ENCODE measurements at places on chromosomes 5 and 9.
A peak's percentile ranks its signal among the peaks of the same experiment; 100 is the strongest.

DNA sequence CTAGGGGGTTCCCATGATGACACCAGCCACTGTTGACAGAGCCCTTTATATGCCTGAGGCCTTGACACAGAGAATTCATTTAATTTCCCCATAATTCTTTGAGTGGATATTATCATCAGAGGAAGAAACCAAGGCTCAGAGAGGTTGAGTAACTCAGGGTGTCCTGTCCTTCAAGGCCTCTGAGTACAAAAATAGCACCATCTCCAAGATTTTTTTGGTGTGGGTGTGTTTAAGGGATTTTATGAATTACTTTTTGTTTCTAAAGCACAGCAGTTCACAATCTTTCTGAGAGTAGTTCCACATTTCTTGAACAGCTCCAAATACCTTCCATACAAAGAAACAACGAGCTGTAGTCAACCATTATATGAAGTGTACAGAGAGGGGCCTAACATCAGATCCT lies 6.2 kb upstream of the GSN start:
- DNase-seq: no peak

GRCh38 chr5:98934546-98934945 lies 5.7 kb upstream of the CHD1 start:
- DNase-seq: peak; percentile 79

DNA sequence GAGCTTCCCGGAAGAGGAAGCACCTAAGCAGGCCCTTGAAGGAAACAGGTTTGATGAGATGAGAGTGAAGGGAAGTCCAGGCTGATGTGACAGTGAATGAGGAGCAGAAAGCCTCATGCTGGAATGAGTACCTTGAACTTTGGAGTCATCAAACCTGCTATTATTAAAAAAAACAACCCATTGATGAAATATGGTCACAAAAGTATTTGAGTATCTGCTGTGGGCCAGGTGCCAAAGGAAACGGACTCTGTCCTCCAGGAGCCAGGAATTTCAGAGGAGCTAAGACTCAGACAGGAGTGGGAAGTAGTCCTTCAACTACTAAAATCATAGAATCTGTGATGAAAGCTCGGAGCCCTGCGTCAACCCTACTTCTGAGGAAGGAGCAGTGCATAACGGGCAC lies 11.9 kb downstream of the HAND1 start:
- DNase-seq: no peak

- DNase-seq: no peak
These were observed 195.0 kb downstream of the ADAMTSL1 start for GRCh38 chr9:18668944-18669343.

DNA sequence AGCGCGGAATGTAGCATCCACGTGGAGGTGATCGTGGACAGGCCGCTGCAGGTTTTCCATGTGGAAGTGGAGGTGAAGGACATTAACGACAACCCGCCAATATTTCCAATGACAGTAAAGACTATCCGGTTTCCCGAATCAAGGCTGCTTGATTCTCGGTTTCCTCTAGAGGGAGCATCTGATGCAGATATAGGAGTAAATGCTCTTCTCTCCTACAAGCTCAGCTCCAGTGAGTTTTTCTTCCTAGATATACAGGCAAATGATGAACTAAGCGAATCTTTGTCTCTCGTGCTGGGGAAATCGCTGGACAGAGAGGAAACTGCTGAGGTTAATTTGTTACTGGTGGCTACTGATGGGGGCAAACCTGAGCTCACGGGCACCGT lies 598 bp downstream of the PCDHA2 start:
- DNase-seq: peak; percentile 26

DNA sequence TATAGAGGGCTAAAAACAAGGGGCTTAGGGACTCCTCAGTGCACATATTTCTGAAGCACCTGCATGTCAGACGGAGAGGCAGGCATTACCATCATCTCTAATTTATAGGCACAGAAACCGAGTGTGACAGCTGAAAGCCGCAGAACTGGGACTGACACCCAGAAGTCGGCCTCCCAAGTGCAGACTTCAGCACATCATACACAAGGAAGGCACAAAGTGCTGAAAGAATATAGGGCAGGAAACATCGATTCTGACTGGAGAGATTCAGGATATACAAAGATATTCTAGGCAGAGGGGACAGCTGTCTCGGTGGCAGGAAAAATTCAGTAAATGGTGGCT lies 11.2 kb downstream of the MRPS27 start:
- no peak for DNase-seq

- no peak for DNase-seq
These were observed 10.0 kb downstream of the COL15A1 start for GRCh38 chr9:98953581-98954243.

- DNase-seq: peak; percentile 37
These were observed 720.6 kb downstream of the SEMA5A start for GRCh38 chr5:8825139-8825757.

DNA sequence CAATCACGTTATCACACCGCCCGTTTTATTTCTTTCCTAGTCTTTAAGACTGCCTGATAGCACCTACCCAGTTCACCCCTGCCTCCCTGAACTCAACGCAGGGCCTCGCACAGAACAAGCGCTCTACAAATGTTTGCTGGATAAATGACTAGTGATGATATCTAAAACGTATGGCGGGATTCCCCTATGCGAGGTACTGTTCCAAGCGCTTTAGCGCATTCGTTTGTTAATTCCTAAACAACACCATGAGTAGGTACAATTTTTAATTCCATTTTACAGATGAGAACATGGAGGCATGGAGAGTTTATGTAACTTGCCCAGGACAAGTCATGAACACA lies 6.6 kb downstream of the POU4F3 start:
- no peak for DNase-seq

GRCh38 chr9:30732060-30732459 lies 1652.4 kb upstream of the ACO1 start:
- DNase-seq: no peak

GRCh38 chr5:82244854-82245635 lies 33.1 kb downstream of the RPS23 start:
- DNase-seq: peak; percentile 5

- no peak for DNase-seq
These were observed 742.8 kb downstream of the CDH9 start for GRCh38 chr5:26295541-26295940.

DNA sequence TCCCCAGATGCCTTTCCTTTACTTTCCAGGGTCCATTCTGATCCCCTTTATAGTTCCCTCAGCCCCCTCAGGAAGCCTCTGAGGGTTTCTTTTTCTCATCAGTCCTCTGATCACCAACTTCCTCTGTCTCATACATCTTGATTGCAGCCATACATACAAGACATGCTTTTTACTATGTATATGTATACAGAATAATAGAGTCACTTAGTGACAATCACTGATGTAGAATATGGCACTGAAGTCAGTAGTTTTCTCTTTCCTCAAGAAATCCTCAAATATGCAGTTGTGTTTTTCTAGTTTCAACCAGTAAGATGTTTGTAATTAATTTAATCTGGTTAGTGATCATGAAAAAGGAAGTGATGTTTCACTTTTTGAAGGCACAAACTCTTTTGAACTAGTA lies 364.1 kb downstream of the MAN2A1 start:
- DNase-seq: no peak

GRCh38 chr9:70043689-70044489 lies at the start of gene MAMDC2:
Gene MAMDC2 (plus strand): TSS chr9:70043848. CDS start chr9:70044198, 350 bp downstream.
- peak; percentile 70 for DNase-seq

GRCh38 chr5:112312295-112313275 lies 106.5 kb downstream of the EPB41L4A start:
- peak; percentile 7 for DNase-seq

DNA sequence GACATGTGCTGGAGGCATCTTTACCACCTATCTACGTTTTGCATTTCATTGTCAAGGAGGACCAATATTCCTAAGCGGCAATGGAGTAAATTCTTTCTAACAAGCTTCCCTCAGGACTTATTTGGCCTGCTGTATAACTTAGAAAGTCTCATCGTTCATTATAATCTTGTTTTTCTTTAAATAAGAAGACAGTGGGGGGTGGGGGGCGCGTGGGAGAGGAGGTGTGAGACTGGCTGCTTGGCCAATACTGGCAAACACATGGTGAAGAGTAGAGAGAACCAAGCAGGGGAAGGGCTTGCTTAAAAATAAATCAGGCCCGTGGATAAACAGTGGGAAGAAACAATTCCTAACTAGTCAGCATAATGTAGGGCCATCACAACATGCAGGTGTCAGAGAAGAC lies 217.2 kb downstream of the GRIA1 start:
- no peak for DNase-seq

DNA sequence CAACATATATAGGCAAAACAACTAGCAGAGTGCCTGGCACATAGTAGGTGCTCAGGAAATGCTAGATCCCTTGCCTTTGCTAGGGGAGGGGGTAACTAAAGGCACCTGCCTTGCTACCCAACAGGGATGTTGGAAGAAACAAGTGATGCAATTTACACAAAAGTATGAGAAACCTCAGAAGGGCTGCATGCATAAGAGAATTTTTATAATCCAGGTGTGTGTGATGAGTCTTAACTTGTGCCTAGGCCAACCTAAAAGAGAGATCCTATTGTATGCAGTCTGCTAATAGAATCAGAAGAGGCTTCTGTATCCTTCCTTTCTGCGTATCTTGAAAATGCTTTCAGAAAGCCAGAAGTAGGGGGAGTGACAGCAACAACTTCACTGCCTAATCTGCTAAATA lies 135.9 kb downstream of the SLIT3 start:
- DNase-seq: no peak

- DNase-seq: no peak
These were observed 16.7 kb upstream of the SLC25A51 start for GRCh38 chr9:37920471-37921167.

GRCh38 chr5:142056816-142057696 lies 44.2 kb upstream of the GNPDA1 start:
- DNase-seq: no peak

DNA sequence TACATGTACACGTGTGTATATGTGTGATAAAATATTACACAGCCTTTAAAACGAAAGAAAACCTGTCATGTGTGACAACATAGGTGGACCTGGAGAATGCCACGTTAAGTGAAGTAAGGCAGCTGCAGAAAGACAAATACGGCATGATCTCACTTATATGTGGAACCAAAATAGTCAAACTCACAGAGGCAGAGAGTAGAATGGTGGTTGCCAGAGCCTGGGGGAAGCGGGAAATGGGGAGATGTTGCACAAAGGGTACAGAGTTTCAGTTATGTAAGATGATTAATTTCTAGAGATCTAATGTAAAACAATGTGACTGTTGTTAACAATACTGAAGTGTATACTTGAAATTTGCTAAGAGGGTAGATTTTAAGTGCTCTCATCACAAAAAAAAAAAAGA lies 34.8 kb downstream of the ADAMTS12 start:
- no peak for DNase-seq

GRCh38 chr5:101643794-101644193 lies 652.3 kb downstream of the SLCO4C1 start:
- DNase-seq: no peak

GRCh38 chr5:87169300-87169991 lies 98.2 kb upstream of the RASA1 start:
- peak; percentile 11 for DNase-seq

DNA sequence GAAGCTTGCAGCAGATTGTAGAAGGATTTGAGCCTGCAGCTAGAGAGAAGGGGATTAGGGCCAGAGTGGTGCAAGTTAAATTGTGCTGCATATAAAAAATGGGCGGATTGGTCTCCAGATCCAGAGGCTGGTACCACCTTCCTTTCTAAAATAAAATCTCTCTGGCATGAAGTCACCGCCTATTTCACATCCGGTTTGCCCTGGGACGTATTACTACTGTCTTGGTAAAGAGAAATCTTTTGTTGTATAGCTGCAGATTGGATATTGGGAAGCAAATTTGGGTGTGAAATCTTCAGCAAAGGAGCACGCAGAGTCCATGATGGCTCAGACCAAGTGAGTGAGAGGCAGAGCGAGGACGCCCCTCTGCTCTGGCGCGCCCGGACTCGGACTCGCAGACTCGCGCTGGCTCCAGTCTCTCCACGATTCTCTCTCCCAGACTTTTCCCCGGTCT lies at the start of gene GABRA1:
Gene GABRA1, plus strand, starts transcription at position 180 of the 451 bp plus-strand sequence. CDS start 2,691 bp downstream, outside the sequence.
- peak; percentile 0 for DNase-seq

DNA sequence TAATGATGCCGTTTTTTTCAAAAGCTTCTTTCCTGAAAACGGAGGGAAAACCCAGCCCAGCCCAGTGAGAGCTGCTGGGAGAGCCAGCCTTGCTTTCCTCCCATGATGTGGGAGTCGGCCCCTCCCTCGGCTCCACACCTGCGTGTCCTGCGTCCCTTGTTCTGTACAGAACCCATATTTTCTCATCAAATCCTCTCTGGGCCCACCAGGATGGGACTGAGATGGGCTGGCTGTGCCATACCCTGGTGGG lies 8.9 kb downstream of the FLT4 start:
- DNase-seq: no peak

DNA sequence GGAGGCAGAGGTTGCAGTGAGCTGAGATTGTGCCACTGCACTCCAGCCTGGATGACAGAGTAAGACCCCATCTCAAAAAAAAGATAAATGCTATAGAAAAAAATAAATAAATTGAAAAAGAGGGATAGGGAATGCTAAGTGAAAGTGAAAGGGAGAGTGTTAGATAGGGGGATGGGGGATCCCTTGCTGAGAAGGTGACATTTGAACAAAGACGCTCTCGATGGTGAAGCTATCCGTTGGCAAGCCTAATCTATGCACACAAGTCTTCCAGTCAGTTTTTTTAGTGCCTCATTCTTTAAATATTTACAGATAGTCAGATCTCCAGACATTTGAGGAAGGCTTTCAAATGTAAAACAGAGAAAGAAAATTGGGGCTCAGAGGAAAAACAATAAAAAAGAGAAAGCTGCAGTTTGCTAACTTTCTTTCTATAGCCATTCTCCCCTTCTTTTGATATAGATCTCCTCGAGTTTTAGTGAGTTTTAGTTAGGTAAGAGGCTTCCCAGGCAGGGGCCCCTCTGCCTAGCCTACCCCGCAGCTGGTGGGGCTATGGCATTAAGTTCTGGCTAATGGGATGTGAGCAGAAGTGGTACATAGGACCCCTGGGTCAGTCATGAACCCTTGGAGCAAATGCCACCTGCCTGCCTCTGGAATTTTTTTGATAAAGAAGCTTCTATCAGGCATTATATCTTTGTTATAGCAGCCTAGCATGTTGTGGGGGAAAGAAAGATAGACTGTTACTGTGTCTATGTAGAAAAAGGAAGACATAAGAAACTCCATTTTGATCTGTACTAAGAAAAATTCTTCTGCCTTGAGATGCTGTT lies 12.0 kb downstream of the GLRX start:
- DNase-seq: no peak

- DNase-seq: no peak
These were observed 105.2 kb downstream of the RASEF start for GRCh38 chr9:82957529-82958379.

DNA sequence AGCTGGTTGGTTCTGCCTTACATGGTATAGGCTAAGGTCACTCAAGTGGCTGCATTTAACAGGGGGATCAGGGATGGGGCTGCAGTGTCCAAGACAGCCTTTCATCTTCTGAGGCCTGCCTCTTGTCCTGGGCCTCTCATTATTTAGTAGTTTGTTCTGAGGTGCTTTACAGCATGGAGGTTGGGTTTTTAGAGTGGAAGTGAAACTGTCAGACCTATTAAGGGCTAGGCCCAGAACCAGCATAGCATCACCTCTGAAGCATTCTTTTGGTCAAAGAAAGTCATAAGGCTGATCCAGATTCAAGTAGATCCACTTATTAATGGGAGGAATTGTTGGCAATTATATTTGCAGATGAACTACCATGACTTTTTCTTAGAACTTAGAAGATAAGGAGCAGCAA lies 146.0 kb upstream of the NMUR2 start:
- no peak for DNase-seq

GRCh38 chr9:130938652-130939404 lies at the start of gene FIBCD1:
Gene FIBCD1 (minus strand): TSS chr9:130939247. CDS start chr9:130938607, 640 bp downstream.
- peak; percentile 71 for DNase-seq

GRCh38 chr9:129258823-129259301 lies 80.8 kb upstream of the IER5L start:
- DNase-seq: no peak

- peak; percentile 99 for DNase-seq
These were observed 65.0 kb upstream of the ANGPTL2 start for GRCh38 chr9:127187231-127187956.

GRCh38 chr5:135695656-135696313 lies 117.0 kb upstream of the CXCL14 start:
- DNase-seq: no peak

Data from GM23248 (cell line).